Activated CD4-positive, alpha-beta T cell treated with anti-CD3 and anti-CD28 coated beads, Interleukin-2, amount 50 U/mL, for 4 hours (primary cell): ENCODE measurements at places on chromosomes 5 and 9.

DNA sequence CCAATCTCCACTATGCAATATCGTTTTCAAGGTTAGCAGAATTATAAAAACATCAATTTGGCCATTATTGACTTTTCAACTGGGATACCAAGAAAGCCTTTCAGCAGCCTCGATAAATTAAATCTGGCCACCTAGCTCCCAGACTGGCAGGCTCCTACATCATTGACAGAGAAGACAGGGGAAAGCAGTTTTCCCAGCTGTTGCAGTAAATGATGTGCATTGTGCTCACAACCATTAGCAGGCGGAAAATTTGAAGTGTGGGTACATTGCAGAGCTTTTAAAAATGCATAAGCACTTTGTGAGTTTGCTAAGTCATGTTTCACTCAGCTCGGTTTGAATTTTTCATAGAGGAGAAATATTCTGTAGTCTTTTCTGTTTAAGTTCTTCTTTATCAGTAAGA, 297.9 kb downstream of the KCTD16 start:
- DNase-seq = no peak

GRCh38 chr5:135739383-135739981, 95.0 kb upstream of the SLC25A48 start:
- no peak for DNase-seq

DNA sequence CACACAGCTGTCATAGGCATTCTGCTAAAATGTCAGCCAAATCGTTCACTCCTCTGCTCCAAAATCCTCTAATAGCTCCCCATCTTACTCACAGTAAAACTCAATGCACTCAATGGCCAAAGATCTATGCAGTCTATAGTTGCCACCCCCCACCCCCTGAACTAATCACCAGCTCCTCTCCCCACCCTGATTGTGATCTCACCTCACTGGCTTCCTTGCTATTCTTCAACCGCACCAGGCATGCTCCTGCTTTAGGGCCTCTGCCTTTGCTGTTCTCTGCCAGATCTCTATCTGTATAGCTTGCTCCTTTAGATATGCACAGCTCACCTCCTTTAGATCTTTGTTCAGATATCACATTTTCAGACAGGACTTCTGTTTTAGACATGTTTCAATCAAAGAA, 33.2 kb upstream of the SNX2 start:
- DNase-seq = no peak

- no peak for DNase-seq
Measured at GRCh38 chr5:92394936-92395335, 1011.8 kb upstream of the ARRDC3 start.

GRCh38 chr9:107730666-107731065, 241.1 kb upstream of the KLF4 start:
- no peak for DNase-seq

DNA sequence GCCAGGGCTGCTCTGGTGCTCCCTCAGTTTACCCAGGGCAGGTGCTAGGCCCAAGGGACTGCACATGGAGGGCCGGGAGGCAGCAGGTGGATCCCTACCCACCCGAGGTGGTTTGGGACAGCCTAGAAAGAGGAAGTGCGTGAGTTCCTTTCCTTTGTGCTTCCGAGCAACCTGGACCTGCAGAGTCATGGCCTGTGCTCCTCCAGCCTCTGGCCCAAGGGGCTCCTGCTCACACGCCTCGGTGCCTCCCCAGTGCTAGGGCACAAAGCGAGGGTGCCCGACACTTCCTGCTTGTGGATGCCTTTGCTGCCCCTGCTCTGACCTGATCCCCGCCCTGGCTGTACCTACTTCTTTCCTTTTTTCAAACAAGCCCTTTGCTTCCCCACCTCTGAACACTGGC, 79.3 kb downstream of the RXRA start:
- no peak for DNase-seq

GRCh38 chr9:133505901-133506652, 18.7 kb downstream of the MYMK start:
- DNase-seq = no peak

- no peak for DNase-seq
Measured at GRCh38 chr9:131910572-131910971, 169.1 kb downstream of the MED27 start.

DNA sequence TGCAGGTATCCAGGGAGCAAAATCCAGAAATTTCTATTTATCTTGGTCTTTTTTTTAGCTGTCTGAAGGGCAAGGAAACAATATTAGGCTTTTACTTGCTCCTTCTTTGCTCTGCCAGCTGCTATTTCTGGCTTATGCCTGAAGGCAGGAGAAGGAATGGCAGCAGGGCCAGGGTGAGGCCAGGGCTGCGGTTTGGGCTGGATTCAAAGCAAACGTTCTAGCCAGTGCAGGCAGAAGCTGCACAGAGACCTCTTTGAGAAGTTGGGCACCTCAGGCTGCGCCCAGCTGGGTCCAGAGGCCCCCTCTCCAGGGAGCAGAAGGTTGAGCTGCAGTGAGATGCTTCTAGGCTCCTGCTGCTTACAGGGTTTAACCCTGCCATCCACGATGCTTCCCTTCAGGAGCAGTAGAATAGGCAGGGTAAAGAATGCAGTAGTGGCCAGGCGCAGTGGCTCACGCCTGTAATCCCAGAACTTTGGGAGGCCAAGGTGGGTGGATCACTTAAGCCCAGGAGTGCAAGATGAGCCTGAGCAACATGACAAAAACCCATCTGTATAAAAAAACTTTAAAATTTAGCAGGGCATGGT, 201.2 kb downstream of the ADCY2 start:
- no peak for DNase-seq

GRCh38 chr5:107359033-107359915, 311.5 kb downstream of the EFNA5 start:
- no peak for DNase-seq

- DNase-seq = no peak
Measured at GRCh38 chr9:91567642-91568274, 144.1 kb upstream of the NFIL3 start.
